ENCODE measurements at places on chromosomes 16 and 17. TPM values are rescaled to one million over a fixed set of nuclear protein-coding genes. Genes with fewer than 3 reads are reported as not detected.

The KRTAP3-1 gene
- total RNA-seq, result not detected

The ANKRD40CL gene
- not detected for total RNA-seq

GRCh38 chr17:524406-524950, 171.9 kb upstream of the RPH3AL start:
- H3K36me3 ChIP-seq, result peaks cover 13% of the 10 kb centered on the region
- H3K27ac ChIP-seq, result peak overlapping the region; percentile 72
- no peaks in the 10 kb centered on the region for H3K4me1 ChIP-seq

GRCh38 chr17:49520386-49521087, 25.4 kb downstream of the NGFR start:
- peaks cover 22% of the 10 kb centered on the region for H3K4me1 ChIP-seq
- no peak overlapping the region for H3K27ac ChIP-seq
- no peak overlapping the region for H3K4me3 ChIP-seq
- no peak for DNase-seq

The ARMC7 gene
- 14.7 TPM for total RNA-seq

The SRSF1 gene
- total RNA-seq, result 186 TPM

The MSRB1 gene
- total RNA-seq, result 66.0 TPM

The HEATR9 gene
- 0.92 TPM for total RNA-seq

DNA sequence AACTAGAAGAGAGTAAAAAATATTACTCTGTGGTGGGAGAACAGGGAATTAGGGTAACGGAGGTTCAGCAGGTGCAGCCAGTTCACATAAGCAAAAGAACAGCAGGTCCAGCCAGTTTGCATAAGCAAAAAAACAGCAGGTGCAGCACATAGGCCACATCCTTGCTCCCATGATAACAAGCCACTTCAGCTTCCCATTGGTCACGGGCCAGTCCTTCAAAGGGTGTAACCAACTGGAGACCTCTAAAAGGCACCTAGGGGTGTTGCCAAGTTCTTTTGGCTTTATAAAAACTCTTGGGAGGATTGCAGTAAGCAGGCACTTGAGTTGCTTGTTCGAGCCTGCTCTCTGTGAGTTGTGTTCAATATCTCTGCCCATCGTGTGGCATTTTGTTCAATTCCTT, 488.1 kb downstream of the XYLT1 start:
- DNase-seq, result no peak
- no peak overlapping the region for H3K4me3 ChIP-seq
- no peaks in the 10 kb centered on the region for H3K36me3 ChIP-seq

The TGFB1I1 gene
- 22.2 TPM for total RNA-seq

- peaks cover 7% of the 10 kb centered on the region for H3K27me3 ChIP-seq
- no peak overlapping the region for H3K4me3 ChIP-seq
- no peak overlapping the region for H3K27ac ChIP-seq
Measured at GRCh38 chr16:86018941-86019340, 120.0 kb downstream of the IRF8 start.

GRCh38 chr16:87641721-87642120, 39.4 kb downstream of the JPH3 start:
- H3K36me3 ChIP-seq, result no peaks in the 10 kb centered on the region
- DNase-seq, result no peak
- no peaks in the 10 kb centered on the region for H3K4me1 ChIP-seq
- no peak overlapping the region for H3K4me3 ChIP-seq

GRCh38 chr17:41264599-41264998, 579 bp upstream of the KRTAP9-6 start:
- H3K27ac ChIP-seq, result no peak overlapping the region
- no peaks in the 10 kb centered on the region for H3K4me1 ChIP-seq
- H3K27me3 ChIP-seq, result no peaks in the 10 kb centered on the region
- no peak overlapping the region for H3K4me3 ChIP-seq
- no peaks in the 10 kb centered on the region for H3K36me3 ChIP-seq

- H3K27ac ChIP-seq, result no peak overlapping the region
- no peaks in the 10 kb centered on the region for H3K36me3 ChIP-seq
- DNase-seq, result no peak
- no peak overlapping the region for H3K4me3 ChIP-seq
- H3K4me1 ChIP-seq, result no peaks in the 10 kb centered on the region
Measured at GRCh38 chr16:21218153-21218552, 6.8 kb upstream of the ZP2 start.

DNA sequence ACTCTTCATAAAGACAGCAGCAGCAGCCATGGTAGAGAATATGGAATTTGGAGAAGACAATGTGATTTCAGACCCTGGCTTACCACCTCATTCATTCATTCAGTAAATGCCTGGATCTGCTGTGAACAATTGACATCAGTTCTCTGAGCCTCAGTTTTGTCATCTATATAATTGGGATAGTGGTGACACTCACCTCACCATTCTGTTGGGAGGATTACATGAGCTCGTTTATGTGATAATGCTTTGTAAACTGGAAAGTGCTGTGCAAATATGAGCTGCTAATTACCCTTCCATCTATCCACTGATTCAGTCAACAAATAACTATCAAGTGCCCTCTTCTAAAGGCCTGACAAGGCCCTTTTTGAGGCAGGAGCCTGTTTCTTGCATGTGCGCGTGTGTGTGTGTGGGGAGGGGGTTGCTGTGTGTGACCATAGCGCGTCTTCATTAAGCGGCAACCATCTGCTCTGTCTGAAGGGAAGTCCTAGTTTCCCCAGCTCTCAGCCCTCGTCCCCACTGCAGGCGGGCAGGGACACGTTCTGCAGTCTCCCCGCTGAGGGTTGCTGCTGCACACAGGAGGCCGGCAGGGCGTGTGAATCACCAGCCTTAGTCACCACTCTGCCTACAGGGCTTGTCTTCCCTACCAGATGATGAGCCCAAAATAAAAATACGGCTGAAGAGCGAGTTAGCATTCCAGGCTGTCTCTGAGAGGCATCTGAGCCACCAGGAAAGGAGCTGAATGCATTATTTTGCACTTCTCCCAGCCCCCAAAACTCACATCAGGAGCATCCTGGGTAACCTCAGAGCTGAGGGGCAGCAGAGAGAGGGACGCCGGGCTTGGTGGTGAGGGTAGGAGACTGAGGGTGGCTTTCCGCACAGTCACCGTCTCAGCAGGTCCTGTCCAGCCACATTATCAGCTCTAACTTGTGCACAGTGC, 19.9 kb downstream of the ARL4D start:
- no peaks in the 10 kb centered on the region for H3K4me1 ChIP-seq
- no peaks in the 10 kb centered on the region for H3K27me3 ChIP-seq
- H3K27ac ChIP-seq, result no peak overlapping the region
- no peaks in the 10 kb centered on the region for H3K36me3 ChIP-seq

GRCh38 chr17:45368651-45369050, 51.8 kb upstream of the MAP3K14 start:
- peaks cover 29% of the 10 kb centered on the region for H3K4me1 ChIP-seq
- H3K36me3 ChIP-seq, result no peaks in the 10 kb centered on the region
- no peak overlapping the region for H3K27ac ChIP-seq

DNA sequence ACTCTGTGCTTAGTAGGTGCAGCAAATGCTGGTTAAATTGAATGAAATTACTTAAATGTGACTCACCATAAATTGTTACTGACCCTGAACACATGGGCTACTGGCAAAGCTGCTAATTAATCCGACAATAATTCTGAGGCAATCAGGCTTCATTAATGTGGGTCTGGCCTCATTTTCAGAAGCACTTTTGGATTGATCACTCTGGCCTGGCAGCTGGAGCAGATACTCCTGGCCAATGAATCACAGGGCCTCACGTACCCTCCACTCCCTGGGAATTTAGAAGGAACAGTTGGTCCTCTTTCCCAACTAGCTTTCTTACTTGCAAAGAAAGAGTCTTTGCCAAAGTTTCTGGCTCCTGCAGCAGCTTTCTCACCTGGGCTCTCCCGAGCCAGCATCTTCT, 162.0 kb upstream of the ZKSCAN2 start:
- H3K27ac ChIP-seq, result no peak overlapping the region
- H3K4me3 ChIP-seq, result no peak overlapping the region
- no peaks in the 10 kb centered on the region for H3K4me1 ChIP-seq
- H3K36me3 ChIP-seq, result no peaks in the 10 kb centered on the region

- H3K36me3 ChIP-seq, result no peaks in the 10 kb centered on the region
- H3K4me3 ChIP-seq, result no peak overlapping the region
- peaks cover 8% of the 10 kb centered on the region for H3K4me1 ChIP-seq
Measured at GRCh38 chr17:27940503-27941428, 47.6 kb upstream of the LYRM9 start.

DNA sequence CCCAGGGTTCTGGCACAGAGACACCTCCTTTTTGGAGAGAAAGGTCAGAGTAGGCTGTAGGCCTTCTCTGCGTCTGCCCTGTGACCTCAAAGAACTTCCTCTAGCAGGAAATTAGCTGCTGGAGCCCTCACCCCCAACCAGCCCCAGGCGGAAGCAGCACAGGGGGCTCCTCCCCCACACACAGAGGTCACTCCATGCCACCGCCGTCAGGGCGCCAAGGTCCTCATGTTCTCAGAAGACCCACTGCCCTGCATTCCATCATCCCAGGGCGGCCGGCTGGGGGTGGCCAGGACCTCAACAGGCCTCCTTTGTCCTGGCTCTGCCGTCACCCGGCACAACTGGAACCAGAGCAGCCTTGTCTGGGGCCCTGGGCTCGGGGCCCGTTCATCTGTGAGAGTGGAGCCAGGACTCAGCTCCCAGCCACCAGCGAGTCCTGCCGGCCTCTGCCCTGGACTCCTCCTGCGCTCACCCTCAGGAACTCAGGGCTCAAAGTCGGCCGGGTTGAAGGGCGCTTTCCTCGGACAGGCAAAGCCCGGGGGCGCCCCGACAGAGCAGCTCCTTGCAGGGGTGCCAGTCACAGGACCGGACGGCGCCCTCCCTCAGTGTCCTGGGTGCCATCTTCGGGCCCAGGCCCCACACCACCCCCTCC, 1.2 kb downstream of the TMC6 start:
- peak overlapping the region; percentile 94 for H3K27ac ChIP-seq
- H3K4me1 ChIP-seq, result peaks cover 60% of the 10 kb centered on the region
- peaks cover 37% of the 10 kb centered on the region for H3K36me3 ChIP-seq
- H3K27me3 ChIP-seq, result no peaks in the 10 kb centered on the region
- H3K4me3 ChIP-seq, result peak overlapping the region; percentile 80

DNA sequence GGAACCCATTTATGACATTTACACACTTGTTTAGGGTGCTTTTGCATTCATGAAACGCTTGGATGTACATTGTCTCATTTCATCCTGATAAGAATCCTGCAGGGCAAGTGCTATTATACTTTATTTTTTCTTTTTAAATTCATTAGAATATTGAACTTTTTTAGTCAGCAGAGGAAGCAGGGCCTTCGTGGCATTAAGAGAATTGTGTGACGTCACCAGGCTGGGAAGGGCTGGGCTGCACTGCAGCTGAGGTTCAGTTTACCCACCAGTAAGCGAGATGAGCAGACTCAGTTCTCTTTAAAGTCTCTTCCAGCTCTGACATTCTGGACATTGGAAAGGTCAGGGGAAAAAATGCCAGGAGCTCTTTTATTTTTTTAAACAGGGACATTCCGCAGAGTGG, 159.0 kb downstream of the MRM1 start:
- H3K4me3 ChIP-seq, result no peak overlapping the region
- no peaks in the 10 kb centered on the region for H3K36me3 ChIP-seq
- peaks cover 5% of the 10 kb centered on the region for H3K27me3 ChIP-seq
- peaks cover 9% of the 10 kb centered on the region for H3K4me1 ChIP-seq
- H3K27ac ChIP-seq, result no peak overlapping the region
- peak; percentile 9 for DNase-seq

DNA sequence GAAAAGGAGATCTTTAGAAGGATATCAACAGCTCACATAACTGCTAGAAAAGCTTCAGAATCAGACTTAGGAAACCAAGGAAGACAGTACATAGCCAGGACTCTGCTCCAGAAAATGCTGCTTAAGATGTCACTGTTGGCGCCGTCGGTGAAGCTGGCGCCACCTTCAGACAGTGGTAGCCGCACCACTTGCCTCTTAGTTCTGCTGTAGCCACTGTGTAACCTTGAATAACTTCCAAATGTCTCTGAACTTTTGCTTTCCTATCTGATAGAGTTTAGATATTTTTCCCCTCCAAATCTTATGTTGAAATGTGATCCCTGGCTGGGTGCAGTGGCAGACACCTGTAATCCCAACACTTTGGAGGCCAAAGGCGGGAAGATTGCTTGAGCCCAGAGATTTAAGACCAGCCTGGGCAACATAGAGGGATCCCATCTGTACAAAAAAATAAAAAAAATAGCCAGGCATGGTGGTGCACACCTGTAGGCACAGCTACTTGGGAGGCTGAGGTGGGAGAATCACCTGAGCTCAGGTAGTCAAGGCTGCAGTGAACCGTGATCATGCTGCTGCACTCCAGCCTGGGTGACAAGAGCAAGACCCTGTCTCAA, 6.3 kb upstream of the USP31 start:
- no peaks in the 10 kb centered on the region for H3K36me3 ChIP-seq
- H3K4me3 ChIP-seq, result no peak overlapping the region
- H3K27me3 ChIP-seq, result no peaks in the 10 kb centered on the region
- no peak overlapping the region for H3K27ac ChIP-seq
- no peak for DNase-seq

The NPIPA8 gene
- total RNA-seq, result 1.1 TPM

The CBFA2T3 gene
- 27.5 TPM for total RNA-seq

DNA sequence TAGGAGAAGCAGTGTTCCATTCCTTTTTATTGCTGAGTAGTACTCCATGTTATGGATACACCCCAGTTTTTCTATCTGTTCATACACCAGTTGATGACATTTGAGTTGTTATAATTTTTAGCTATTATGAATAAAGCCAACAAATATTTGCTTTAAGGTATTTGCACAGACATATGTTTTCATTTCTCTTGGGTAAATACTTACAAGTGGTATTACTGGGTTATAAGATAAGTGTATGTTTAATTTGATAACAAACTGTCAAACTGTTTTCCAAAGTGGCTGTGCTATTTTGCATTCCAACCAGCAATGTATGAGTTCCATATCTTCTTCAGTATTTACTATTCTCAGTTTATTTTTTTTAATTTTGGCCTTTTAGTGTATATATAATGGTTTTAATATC, 27.7 kb upstream of the GFOD2 start:
- H3K27ac ChIP-seq, result no peak overlapping the region
- DNase-seq, result no peak
- no peaks in the 10 kb centered on the region for H3K27me3 ChIP-seq
- H3K36me3 ChIP-seq, result peaks cover 35% of the 10 kb centered on the region
- H3K4me1 ChIP-seq, result peaks cover 4% of the 10 kb centered on the region
- H3K4me3 ChIP-seq, result no peak overlapping the region

- no peak for DNase-seq
- H3K27me3 ChIP-seq, result no peaks in the 10 kb centered on the region
- H3K4me3 ChIP-seq, result no peak overlapping the region
- H3K27ac ChIP-seq, result no peak overlapping the region
Measured at GRCh38 chr16:64240586-64240985, 881.3 kb downstream of the CDH11 start.

DNA sequence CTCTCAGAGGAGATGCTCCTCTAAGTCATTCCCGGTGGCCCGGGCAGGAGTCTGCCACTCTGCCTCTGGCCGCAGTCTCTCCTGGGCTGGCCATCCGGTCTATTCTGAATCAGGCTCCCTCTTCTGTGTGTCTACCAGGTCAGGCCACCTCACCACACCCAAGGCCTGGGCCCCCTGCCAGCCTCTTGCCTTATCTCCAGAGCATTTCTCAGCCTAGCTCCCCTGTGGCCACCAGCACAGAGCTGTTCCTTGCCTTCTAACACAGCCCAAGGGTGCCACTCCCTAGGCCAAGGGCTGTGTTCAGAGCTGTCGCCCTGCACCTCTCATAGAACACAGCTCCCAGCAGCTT, 55.3 kb downstream of the MYO18A start:
- H3K27me3 ChIP-seq, result no peaks in the 10 kb centered on the region
- no peak overlapping the region for H3K4me3 ChIP-seq
- no peaks in the 10 kb centered on the region for H3K4me1 ChIP-seq

The KRTAP2-3 gene
- total RNA-seq, result not detected

GRCh38 chr17:81528651-81529436, 667 bp downstream of the FSCN2 start:
- peaks cover 17% of the 10 kb centered on the region for H3K27me3 ChIP-seq
- no peaks in the 10 kb centered on the region for H3K4me1 ChIP-seq
- H3K4me3 ChIP-seq, result no peak overlapping the region
- no peak for DNase-seq
- H3K27ac ChIP-seq, result no peak overlapping the region

- no peak for DNase-seq
- H3K4me1 ChIP-seq, result peaks cover 15% of the 10 kb centered on the region
- peaks cover 53% of the 10 kb centered on the region for H3K27me3 ChIP-seq
- no peaks in the 10 kb centered on the region for H3K36me3 ChIP-seq
Measured at GRCh38 chr16:177394-177822, 928 bp downstream of the HBA1 start.

The LGALS9B gene
- total RNA-seq, result not detected
